Activated CD8-positive, alpha-beta T cell treated with anti-CD3 and anti-CD28 coated beads for 36 hours (primary cell): ENCODE measurements at places on chromosomes 12 and 14.

DNA sequence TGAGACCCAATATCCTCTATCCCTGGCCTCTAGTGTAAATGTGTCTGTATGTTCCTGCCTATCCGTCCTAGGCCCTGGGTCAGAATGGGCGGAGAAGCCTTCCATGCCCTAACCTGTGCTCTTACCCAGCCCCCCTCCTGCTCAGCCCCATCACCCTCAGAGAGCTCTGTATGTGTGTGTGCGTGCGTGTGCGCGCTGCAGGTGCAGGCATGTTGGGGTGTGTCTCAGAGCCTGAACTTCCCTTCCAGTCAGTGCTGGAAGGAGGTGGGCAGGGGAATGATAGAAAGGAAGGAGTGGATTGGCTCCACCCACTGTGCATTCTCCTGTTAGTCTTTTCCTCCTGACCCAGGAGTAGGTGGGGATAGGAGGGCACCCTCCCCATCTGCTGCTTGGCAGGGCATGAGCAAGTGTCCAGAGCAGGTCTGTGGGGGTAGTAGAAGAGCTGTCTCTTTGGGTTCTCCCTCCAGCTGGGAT lies 7.2 kb downstream of the NAB2 start:
- no peak for DNase-seq

DNA sequence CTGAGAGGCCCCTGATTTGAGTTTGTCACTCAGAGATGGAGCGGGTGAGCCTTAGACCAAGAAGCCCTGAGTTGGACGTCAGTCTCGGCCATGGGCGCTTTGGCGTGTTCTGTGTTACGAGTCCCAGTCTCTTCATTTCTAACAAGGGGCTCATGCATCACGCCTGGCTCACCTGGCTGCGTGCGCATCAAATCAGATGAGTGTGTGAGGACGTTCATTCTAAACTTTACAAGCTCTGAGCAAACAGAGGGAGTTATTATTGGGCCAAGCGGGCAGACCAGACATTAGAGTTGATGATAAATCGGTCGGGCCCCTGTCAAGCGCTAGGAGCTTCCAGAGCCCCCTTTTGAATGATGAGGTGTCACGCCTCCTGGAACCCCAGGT lies 117.2 kb downstream of the CALM1 start:
- DNase-seq: no peak

- no peak for DNase-seq
Observed at GRCh38 chr12:5912437-5913334, 32.4 kb downstream of the ANO2 start.

DNA sequence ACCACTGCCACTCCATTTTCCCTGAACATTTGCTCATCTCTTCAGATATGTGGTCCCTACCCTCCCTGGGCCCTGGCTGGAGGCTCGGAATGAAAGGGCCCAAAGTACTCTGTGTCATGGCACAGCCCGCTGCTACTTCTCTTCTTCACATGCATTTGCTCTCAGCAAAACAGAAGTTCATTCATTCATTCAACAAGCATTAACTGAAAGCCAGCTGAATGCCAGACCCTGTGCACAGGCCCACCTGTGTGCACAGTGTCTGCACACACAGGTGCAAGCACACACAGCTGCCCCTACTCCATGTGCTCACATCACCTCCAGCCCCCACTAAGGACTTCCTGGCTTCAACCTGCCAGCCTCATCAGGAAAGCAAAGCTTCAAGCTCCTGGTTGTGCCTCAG lies 7.8 kb downstream of the WNT1 start:
- no peak for DNase-seq

DNA sequence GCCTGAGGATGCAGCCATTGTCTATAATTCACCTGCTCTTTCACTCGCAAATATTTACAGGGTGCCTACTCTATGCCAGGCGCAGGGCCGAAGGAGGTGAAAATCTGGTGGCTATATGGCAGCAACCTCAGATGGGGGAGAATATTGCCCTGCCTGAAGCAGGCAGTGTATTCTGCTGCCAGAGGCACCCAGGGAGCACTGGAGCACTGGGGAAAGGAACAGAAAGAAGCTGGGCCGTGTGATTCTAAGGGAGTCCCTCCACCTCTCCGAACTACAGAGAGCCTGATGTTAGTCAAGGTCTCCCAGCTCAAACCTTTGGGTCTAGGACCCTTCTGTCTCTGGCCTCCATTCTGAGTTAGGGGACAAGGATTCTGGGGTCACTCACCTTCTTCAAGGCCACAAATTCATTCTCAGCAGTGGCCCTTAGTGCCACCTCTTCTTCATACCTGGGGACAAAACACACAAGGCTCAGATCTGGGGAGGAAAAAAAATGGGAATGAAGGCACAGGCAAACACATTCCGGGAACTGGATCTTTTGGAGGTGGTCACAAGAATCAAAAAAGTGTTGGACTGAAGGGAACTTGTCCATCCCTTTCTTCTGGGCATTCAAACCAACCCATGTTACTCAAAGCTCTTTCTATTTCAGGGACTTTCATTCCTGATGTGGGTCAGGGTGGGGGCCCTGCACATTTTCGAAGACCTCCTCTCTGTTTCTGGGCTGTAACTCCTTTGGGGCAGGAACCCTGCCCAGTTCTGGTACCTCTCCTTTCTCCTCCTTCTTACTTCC lies 19.3 kb upstream of the KRT86 start:
- DNase-seq: no peak

GRCh38 chr12:123094349-123095077 lies 56.4 kb downstream of the PITPNM2 start:
- DNase-seq: no peak

DNA sequence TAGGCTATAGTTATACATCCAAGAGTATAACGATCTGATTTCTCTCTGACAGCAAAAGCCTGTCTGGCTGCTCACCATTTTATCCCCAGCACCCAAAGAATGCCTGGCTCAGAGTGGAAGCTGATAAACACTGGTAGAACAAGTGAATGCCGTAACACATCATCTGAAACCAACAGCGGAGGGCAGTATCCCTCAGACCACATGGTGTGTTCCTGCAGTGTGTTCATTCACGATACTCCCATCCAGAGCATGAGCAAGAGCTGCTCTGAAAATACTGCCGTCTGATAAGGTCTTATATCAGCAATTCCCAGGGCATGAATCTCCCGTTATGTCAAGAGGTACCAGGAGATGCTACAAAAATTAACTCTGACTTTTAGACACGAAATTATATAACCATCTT lies 95.9 kb downstream of the TTC7B start:
- DNase-seq: no peak

GRCh38 chr12:120999191-121000120 lies 16.8 kb downstream of the C12orf43 start:
- no peak for DNase-seq

- no peak for DNase-seq
Observed at GRCh38 chr12:66314278-66314677, 12.0 kb downstream of the HELB start.

GRCh38 chr14:64518229-64518628 lies 13.7 kb downstream of the ZBTB1 start:
- DNase-seq: no peak

DNA sequence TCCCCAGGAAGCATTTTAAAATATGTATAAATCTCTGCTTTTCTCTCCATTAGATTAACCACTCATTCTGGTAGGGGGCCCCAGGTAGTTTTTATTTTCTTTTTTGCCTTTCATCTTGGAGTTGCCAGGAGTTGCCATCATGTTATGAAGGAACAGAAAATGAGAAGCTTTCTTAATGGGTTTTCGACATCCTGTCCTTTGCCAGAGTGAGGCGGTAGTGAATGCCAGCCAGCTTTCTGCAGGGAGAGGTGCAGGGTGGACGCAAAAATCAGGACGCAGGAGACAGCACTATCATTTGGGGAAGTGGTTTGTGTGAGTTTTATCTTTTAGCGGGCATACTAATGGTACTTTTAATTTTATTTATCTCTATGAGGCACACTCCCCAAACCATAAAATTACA lies 1.7 kb downstream of the RASSF8 start:
- no peak for DNase-seq

GRCh38 chr14:30826070-30826469 lies 48.3 kb upstream of the COCH start:
- DNase-seq: no peak

GRCh38 chr12:115758183-115758582 lies 519.3 kb downstream of the MED13L start:
- no peak for DNase-seq

GRCh38 chr12:13947276-13947946 lies 34.0 kb downstream of the GRIN2B start:
- no peak for DNase-seq

DNA sequence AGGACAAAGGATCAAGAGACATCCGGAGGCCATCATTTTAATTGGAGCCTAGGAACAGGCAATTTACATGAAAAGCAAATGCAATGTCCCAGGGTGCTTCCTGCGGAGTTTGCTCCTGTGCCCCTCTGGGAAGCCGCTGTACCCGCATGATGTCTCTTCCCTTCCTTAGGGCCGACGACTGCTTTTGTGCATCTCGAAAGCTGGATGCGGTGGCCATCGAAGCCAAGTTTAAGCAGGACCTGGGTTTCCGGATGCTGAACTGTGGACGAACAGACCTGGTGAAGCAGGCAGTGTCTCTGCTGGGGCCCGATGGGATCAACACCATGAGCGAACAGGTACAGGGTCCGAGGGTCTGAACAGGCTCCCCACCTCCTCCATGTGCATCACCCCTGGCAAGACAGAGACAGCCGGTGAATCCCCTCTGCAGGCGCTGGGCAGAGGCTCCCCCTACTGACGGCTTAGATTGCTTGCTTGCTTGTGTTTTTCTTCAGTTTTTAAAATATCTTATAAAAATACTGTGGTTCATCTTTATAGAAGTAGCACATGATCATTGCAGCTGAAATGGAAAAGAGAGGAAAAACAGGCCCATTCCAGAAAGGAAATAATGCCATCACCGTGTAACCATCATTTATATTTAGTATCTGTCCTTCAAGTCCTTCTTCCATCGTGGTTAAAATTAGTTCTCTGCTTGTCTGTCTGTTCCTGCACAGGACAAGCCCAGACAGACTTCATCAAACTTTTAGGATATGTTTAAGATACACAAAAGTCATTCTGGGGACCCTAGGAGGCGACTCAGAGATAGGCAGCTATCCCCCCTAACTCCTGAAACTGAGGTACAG lies 75.4 kb upstream of the PWP1 start:
- peak; percentile 57 for DNase-seq

- no peak for DNase-seq
Observed at GRCh38 chr14:105287249-105288102, 13.3 kb downstream of the BRF1 start.

- no peak for DNase-seq
Observed at GRCh38 chr12:124474709-124475108, 92.7 kb downstream of the NCOR2 start.

- no peak for DNase-seq
Observed at GRCh38 chr14:63209160-63209559, 4.9 kb downstream of the RHOJ start.

- DNase-seq: peak; percentile 58
Observed at GRCh38 chr12:57460468-57460784, 841 bp downstream of the GLI1 start.

DNA sequence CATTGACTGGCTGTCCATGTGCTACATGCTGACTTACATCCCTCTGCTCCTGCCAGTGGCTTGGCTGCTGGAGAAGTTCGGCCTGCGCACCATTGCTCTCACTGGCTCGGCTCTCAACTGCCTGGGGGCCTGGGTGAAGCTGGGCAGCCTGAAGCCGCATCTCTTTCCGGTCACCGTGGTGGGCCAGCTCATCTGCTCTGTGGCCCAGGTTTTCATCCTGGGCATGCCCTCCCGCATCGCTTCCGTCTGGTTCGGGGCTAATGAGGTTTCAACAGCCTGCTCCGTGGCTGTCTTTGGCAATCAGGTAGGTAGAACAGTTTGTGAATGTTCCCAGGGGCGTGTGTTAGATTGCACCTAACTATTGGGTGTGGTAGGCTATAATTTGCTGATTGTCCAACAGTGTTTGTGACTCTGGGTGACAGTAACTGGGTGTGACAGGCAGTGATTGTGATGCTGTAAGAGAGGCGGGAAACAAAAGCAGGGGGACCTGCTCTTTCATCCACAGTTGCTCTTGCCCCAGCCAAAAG lies 981 bp downstream of the FLVCR2 start:
- DNase-seq: no peak

GRCh38 chr12:99957866-99958466 lies 26.8 kb downstream of the ANKS1B start:
- DNase-seq: no peak

GRCh38 chr12:29212682-29213403 lies 63.8 kb downstream of the FAR2 start:
- no peak for DNase-seq

DNA sequence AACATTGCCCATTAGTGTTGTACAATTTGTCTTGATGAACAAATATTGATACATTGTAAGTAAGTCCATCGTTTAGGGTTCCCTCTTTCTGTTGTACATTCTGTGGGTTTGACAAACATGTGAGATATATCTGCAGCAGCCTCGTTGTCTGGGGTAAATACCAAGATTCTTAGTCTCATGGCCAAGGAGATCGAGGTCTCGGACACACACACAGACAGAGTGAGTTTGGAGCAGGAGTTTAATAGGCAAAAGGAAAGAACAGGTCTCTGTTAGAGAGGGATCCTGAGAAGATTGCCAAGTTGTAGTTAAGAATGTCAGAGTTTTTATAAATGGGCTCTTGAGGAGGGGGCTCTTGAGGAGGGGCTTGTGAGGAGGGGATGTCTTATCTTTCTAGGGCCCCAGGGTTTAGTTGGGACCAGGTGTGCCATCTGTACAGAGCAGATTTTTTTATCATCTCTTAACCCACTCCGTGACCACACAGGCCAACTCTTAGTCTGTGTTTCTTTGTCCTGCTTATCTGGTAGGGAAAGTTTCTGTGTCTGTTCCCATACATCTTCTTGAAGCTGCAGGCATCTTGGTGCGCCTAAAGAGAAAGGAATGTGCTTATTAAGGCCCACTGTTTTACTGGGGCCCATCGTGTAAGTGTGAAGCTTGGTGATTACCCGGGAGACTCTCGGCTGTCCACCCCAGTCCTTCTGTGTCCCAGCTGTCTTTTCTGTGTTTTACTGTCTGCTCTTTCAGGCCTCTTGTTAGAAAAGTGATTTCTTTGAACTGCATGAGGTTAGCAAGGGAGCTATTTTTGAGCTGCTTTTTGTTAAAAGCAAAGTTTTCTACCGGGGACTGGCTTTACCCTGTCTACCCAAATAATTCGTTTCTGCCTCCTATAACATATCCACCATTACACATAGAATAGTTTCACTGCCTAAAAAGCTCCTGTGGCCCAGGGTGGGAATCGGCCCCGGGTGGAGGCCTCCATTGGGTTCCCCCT lies 22.4 kb upstream of the CLEC2D start:
- DNase-seq: peak; percentile 20

DNA sequence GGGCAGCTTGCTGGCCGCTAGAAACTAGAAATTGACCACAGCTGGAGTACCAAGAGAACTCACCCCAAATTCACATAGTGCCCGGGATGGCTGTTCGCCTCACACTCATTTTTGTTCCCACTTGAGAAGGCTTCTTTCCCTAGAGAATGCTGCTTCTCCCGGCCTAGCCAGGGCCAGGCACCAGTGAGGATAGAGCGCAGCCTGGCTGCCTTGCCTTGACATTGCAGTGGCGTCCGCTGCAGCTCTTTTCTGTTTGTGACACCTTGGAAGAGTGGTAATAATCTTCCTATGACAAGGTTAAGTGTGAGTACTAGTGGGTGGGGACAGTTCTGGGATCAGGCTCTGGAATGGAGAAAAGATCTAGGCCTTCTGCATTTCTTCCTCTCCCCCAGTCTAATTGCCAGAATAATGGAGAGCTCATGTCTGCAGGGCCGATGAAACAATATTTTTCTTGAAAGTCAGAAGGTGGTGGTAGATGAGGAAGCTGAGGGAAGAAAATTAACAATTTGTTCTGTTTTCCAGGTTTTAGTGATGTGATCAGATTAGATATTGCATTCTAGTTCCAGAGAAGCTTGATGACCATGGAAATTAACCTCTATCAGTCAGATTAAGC lies 3.7 kb downstream of the TMEM253 start:
- peak; percentile 80 for DNase-seq
